ENCODE measurements at places on chromosomes 7 and 10.

DNA sequence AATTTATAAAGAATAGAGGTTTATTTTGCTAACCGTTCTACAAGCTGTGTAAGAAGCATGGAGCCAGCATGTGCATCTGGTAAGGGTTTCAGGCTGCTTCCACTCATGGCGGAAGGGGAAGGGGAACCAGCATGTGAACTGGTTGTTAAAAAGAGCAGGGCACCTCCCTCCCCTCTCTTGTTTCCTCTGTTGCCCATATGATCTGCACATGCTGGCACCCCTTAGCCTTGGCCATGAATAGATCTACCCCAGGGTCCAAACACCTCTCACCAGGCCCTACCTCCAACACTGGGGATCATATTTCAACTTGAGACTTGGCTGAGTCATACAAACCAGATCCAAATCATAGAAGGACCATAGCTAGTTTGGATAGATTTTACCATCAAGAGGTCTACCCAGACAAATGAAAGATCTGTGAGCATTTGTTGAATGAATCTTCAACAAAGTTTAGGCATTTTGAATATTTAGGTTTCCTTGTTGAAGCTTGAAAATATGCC, 36.0 kb upstream of the NRP1 start:
- DNase-seq = no peak

DNA sequence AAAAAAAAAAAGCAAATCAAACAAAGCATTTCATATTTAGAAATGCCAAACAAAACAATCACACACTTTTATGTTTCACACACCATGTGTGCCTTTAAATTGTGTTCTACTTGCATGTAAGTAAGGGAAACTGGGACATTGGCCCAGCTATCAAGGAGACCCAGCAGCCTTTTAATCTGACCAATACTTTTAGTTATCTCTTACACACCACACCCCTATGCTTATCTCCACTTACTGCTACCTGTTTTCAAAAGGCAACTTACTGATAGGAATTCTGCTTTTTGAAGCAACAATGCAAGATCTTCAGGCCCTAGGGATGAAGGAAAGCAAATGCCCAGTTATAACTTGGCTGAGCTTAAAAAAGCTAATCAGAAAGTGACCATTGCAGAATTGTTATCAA, 1244.8 kb upstream of the SORCS1 start:
- no peak for DNase-seq

- DNase-seq = no peak
These were observed 285.6 kb downstream of the HGF start for GRCh38 chr7:81484261-81484660.

- DNase-seq = no peak
These were observed 96.0 kb upstream of the PRPS1L1 start for GRCh38 chr7:18123508-18124239.

GRCh38 chr10:100571084-100571856, 35.5 kb downstream of the HIF1AN start:
- DNase-seq = no peak

- DNase-seq = peak; percentile 90
These were observed 42.2 kb upstream of the SRGN start for GRCh38 chr10:69045441-69046300.

- DNase-seq = no peak
These were observed 138.9 kb downstream of the ADCY1 start for GRCh38 chr7:45712872-45713668.

DNA sequence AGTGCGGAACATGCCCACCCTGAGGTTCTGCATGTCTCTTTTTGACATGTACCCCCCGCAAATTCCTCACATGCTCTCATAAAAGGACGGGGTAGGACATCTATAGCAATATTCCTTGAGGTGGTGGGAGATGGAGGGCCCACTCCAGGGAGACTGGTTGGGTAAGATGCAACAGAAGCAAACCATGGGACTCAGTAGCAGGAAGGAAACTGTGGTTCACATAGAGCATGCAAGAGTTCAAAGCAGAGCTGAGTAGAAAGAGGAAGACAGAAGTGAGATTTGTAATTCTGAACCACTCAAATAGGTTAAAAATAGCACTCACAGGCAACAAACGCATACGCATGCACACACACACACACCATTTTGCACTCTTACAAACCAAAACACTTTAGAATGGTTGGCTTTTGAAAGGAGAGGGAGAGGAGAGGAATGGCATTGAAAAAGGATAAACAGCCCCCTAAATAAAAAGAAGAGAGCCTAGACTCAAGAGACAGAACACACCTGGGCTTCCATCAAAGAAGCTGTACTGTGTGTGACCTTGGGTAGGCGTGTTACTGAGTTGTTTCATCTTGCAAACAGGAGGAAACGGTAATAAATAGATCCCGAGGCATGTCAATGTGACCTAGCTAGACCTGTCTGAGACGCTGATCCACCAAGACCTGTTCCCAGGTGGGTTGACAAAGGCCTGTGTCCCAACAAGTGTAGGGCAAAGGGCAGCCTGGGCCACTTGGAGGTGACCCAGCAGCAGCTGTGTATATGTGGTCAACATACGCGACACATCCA, 77.6 kb upstream of the LRRC4 start:
- peak; percentile 89 for DNase-seq

- no peak for DNase-seq
These were observed 47.6 kb downstream of the CUX1 start for GRCh38 chr7:101865031-101865430.

GRCh38 chr10:78659598-78659967, 409.2 kb upstream of the ZMIZ1 start:
- DNase-seq = no peak

Data from SIG-M5 (cell line).